GM23248 (cell line): ENCODE measurements at places on chromosomes 16 and 17.

DNA sequence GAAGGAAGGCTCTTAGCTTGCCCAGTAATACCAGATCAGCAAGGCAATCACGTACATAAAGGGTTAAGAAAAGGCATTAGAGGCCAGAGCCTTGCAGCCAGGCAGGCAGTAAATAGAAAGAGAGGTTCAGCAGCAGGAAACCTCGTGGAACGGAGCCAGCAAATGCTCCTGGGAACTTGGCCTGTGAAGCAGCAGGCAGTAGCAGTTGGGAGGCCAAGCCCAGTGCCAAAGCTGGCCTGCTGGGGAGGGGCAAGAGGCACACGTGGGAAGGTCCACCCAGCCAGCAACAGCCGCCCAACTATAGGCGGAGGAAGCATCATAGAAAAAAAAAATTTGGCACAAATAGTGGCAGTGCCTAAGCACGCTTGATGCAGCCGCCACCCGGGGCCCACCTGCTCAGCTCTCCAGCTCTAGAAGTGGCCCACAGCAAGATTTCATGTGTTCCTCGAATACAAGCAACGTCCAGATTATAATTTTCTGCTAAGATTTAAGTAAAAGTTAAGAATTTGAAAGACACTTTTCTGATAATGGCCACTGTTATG lies 2339.5 kb downstream of the TP53TG3F start:
- no peak overlapping the region for H3K4me3 ChIP-seq
- no peaks in the 10 kb centered on the region for H3K4me1 ChIP-seq
- H3K27me3 ChIP-seq = no peaks in the 10 kb centered on the region
- no peak for DNase-seq
- no peaks in the 10 kb centered on the region for H3K36me3 ChIP-seq
- H3K27ac ChIP-seq = no peak overlapping the region

- no peak overlapping the region for H3K27ac ChIP-seq
- no peak for DNase-seq
- no peaks in the 10 kb centered on the region for H3K4me1 ChIP-seq
- no peaks in the 10 kb centered on the region for H3K27me3 ChIP-seq
Observed at GRCh38 chr16:47617732-47618131, 156.6 kb downstream of the PHKB start.

DNA sequence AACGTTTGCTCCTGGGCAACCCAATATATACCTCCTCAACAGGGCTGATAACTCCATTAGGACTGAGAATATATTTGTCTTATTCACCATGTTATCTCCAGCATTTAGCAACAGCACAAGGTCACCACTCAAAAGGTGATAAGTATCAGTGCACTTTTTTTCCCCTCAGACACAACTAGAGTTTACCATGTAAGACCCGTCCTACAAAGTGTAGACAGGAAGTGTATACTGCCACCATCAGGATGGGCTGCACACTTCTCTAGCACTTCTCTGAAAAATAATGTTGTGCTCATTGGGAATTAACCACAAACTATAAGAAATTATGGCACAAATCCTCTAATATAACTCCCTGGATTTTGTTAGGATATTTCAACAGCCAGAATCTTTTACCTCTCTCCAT lies 5.7 kb upstream of the VAT1L start:
- no peaks in the 10 kb centered on the region for H3K36me3 ChIP-seq
- no peaks in the 10 kb centered on the region for H3K27me3 ChIP-seq
- peak; percentile 32 for DNase-seq
- peaks cover 11% of the 10 kb centered on the region; the same call in 1 of the 2 replicates for H3K4me1 ChIP-seq
- H3K4me3 ChIP-seq = no peak overlapping the region
- no peak overlapping the region for H3K27ac ChIP-seq

DNA sequence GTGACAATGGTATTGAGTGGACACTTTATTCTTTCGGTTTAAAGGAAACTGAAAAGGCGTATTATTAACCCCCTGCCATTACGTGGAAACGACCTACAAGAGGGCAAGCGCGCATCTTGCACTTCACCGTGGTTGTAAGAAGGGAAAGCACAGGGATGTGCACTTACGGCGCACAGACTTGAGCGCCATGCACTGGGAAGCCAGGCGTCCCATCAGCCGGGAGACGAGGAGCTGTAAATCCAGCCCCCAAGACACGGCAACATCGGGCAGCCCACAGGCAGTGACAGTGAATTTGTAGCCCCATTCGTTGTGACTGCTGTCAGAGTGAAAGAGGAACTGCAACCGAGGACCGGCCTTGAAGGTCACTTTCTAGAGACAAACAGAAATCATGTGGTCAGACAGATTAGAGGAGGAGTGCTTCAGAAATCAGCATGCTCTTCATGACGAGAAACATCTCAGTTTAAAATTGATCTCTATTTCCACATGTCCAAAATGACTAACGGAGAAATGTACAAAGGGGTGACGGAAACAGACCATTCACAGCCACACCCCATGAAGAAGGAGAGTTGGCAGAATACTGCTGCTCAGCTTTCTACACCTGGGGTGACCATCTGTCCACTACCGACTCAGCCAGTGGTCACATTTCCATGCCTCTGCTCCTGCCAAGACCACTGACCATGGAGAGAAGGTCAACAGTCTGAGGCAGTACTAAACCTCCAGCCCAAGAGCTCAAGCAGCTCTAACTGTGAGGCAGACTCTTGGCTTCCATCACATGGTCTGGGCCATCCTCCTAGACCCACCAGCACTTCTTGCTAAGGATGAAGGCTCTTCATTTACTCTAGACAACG lies 68.6 kb downstream of the ZZEF1 start:
- H3K27ac ChIP-seq = no peak overlapping the region
- H3K36me3 ChIP-seq = peaks cover 61% of the 10 kb centered on the region
- no peak for DNase-seq
- H3K4me3 ChIP-seq = no peak overlapping the region

GRCh38 chr16:28291651-28292626 lies at the start of gene SBK1:
Gene SBK1 (plus strand): TSS chr16:28292525. CDS start chr16:28317392, 24,867 bp downstream.
- peak within 1 kb of the TSS; percentile 66 for H3K4me3 ChIP-seq
- peak; percentile 67 for DNase-seq
- no peaks in the 10 kb centered on the region for H3K4me1 ChIP-seq
- H3K36me3 ChIP-seq = no peaks in the 10 kb centered on the region

GRCh38 chr17:18191967-18192366 lies 8.3 kb downstream of the ALKBH5 start:
- no peak overlapping the region for H3K27ac ChIP-seq
- H3K4me1 ChIP-seq = peaks cover 48% of the 10 kb centered on the region
- H3K27me3 ChIP-seq = no peaks in the 10 kb centered on the region
- no peak overlapping the region for H3K4me3 ChIP-seq
- peak; percentile 50 for DNase-seq

DNA sequence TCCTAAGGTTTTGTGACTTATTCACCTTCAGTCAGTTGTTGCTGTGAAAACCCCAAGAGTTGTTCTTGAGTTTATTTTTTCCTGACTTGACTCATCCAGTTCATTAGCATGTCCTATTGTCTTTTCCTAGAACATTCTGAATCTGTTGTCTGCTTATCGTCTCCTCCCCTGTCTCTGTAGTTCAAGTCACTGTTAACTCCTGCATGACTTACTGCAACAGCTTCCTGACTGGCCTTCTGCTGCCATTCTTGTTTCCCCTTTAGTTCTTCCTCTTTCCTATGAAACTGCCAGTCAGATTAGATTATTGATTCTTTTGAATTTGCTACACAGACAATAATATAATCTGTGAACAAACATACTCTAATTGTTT lies 161.5 kb downstream of the FTO start:
- peak overlapping the region; percentile 74 for H3K27ac ChIP-seq
- H3K4me3 ChIP-seq = no peak overlapping the region
- DNase-seq = peak; percentile 71
- H3K27me3 ChIP-seq = no peaks in the 10 kb centered on the region
